ENCODE measurements at places on chromosomes 4 and X.

GRCh38 chr4:13325744-13326143 lies 158.4 kb downstream of the RAB28 start:
- no peak for DNase-seq

DNA sequence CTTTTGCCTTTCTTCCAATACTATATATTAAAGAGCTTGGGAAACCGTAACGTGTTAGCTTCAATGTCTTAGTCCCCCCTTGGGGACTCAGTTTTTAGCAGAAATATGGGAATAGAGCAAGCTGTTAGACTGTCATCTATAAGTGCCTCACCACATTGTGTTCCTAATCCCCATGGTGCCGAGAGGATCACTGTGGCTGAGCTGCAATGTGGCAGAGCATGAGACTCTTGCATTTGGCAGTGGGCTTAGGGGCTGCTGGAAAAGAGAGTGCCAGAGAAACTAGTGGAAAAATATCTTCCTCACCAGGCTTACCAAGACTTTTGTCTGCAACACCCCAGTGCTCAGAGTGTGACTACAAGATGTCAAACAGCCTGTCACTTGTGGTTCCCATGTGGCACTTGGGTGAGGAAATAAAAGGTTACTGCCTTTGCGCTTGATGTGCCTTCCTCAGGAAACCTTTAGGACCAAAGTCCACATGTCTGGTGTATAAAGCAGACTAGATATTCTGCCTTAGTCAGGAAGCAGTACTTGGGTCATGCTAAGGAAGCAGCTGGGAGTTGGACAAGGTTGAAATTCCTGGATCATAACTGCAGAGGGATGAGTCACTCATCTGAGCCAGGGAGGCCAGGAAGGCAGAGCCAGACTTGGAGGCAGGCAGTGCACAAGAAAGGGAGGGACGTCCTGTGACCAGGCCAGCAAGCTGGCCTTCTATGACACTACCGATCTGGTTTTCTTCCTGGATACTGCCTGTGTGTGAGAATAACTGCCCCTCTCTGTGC lies 9.7 kb upstream of the MAGEA4 start:
- DNase-seq, result no peak

- no peak for DNase-seq
These were observed 26.7 kb upstream of the SLC2A9 start for GRCh38 chr4:10047967-10048366.

DNA sequence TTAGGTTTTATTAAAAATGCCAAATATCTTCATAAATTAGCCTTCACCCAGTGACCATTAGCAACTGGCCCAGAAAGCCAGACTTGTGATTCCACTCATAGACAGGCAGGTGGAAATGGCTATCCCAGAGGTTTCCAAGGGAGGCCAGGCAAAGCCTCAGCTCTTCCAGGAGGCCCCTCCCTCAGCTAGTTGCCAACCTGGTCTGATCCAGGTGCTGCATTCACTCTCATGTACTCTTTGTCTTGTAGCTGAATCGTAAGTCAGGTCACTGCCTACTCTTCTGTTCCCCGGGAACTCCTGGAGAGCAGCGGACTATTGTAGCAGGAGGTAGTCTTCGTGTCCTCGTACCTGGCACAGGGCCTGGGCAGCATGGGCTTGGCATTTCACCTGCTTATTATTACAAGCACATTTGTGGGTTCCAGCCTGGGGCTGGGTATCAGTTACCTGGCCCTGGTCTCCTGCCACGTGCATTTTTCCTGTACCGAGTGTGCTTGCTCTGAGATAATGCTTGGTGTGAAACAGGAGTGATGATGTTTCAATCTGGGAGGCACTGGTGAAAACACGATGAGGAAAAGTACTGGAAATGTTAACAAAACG lies 101.6 kb downstream of the FAM193A start:
- DNase-seq, result no peak

DNA sequence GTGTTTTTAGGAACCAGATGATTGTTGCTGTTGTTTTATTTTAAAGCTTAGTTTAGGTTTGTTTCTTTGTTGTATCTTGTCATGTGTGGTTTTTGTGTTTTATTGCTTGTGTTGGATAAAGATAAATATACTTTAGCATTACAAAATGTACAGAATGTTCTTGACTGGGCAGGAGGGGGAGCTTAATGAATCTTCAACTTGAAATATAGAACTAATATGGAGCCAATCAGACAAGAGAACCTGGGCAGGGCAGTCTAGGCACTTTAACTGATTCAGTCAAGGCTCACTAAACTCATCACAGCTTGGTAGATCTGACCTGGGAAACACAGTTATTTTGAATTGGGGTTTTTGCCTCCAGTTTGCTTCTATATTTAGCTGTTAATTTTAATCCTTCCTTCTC lies 304.2 kb downstream of the ARHGAP24 start:
- DNase-seq, result no peak

All from CD4-positive, alpha-beta T cell treated with Interleukin-1 beta for 1 hour (primary cell).